ENCODE measurements at places on chromosomes 2 and 18. TPM values are rescaled to one million over a fixed set of nuclear protein-coding genes. Genes with fewer than 3 reads are reported as not detected.

The KCNE4 gene
- not detected for total RNA-seq

- no peak for ATAC-seq
Observed at GRCh38 chr18:44723411-44723810, 42.7 kb downstream of the SETBP1 start.

The INHBB gene
- total RNA-seq, result not detected

The PSD4 gene
- total RNA-seq, result 300 TPM

GRCh38 chr2:166972418-166972817 lies 84.1 kb downstream of the XIRP2 start:
- ATAC-seq, result no peak

The GATA6 gene
- not detected for total RNA-seq

DNA sequence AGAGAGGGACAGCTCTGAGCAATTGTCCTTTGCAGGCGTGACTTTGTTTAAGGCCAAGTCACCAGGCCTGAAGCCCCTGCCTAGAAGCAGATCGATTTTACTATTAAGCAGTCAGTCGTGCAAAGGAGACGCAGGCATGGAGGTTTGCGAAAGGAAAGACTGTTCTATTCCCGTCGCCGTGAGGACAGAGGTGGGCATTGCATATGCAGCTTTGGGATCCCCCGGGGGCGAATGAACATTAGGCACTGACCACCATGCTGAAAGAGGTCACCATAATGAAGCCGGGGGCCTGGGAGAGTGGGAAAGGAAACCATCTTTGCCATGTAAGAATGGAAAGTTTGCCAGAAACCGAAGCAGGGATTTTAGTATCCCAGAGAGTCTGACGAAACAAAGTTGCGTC lies 231.6 kb downstream of the BCL11A start:
- ATAC-seq, result no peak
